ENCODE measurements at places on chromosomes 2 and 18.

- DNase-seq, result peak; percentile 85
Measured at GRCh38 chr2:20822535-20823490, at the start of gene LDAH. TSS of gene LDAH (minus strand) at chr2:20823101. CDS start at chr2:20801463, 21,638 bp downstream.

GRCh38 chr18:73283788-73284187 is 416.0 kb upstream of the NETO1 start:
- DNase-seq, result no peak

DNA sequence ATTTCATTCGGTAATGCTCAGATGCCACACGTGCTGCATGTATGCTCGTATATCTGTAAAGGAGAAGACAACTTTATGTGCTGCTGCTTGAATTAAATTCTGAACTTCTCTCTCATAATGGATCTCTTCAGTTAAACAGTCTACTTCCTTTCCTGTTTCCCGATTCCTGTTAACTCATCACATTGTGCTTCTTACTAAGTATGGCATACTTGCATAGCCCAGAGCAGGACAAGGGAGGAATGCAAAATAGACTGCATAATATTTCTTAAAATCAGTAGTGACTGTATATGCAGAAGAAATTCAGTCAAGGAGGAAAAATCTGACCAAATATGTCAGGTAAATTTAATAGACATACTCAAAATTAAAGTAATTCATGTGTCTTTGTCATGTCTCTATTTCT is 23.9 kb upstream of the LNPK start:
- DNase-seq, result no peak

DNA sequence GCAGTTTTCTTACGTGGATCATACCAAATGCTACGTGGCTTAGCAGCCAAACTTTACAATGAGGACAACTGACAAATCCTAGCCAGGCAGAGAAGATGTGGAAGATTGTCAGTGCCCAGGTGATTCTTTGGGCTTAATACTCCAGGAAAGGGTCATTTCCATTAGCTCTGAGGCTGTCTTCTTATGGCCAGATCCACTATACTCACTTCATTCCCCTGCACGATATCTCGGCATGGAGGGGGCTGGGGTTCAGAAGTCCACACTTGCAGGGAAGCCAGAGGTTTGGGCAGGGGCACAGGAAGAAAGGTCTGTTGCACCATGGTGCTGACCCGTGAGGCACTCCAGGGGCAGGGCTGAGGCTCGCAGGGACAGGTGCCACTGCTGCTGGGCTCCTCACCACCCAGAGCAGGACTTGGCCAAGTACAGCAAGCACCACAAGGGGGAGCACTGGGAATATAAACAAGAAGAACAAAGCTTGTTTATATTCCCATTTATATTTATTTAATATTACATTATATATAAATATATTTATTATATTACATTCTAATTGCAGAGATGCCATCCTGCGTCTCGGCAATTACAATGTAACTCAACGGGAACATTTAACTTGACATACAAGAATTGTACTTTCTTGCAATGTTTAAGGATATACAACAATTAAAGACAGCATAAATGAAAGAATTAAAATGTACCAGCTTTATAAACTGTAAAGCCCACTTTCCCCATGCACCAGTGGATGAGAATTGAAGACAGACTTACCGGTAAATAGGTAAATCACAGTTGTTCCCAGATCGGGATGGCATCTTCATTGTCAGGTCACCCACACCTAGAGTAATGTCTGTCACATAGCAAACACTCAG is 27.2 kb downstream of the CLUL1 start:
- DNase-seq, result peak; percentile 54

DNA sequence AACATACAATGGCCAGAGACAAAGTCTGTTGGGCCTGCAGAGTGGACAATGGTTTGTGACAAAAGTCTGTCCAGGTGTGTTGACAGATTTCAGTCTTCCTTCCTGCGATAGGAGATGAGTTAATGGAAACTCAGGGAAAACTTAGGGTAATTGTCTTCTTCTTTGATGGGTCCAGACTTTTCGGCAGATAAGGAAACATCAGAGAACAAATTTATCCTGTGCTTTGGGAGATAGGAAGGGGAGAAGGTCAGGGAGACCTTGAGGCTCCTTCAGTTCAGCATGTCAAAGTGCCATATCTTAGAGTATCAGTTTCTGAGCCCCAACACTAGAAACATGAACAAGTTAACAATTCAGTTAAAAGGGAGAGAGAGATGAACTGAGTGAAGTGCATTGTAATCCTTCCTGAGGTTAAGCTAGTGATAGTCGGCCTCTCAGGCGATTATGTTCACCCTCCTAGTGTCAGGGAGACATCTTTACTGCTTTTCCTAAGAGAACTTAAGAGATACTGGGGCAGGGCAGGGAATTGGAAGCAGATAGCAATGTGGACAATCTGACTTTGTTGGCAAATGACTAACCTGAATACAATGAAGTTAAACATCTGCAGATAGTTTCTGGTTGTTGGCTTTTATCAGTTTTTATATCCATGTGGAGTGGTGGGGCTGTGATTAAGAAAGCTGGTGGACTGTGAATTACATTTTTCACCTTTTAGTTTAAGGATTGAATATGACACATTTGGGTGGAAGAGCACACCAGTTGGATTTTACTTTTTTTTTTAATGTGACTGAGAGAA is 248.8 kb upstream of the FN1 start:
- DNase-seq, result no peak

- no peak for DNase-seq
Measured at GRCh38 chr2:151043484-151043883, 218.2 kb downstream of the RBM43 start.

- DNase-seq, result no peak
Measured at GRCh38 chr2:9052821-9053533, 49.5 kb upstream of the MBOAT2 start.

GRCh38 chr18:44876024-44876423 is 195.3 kb downstream of the SETBP1 start:
- no peak for DNase-seq

DNA sequence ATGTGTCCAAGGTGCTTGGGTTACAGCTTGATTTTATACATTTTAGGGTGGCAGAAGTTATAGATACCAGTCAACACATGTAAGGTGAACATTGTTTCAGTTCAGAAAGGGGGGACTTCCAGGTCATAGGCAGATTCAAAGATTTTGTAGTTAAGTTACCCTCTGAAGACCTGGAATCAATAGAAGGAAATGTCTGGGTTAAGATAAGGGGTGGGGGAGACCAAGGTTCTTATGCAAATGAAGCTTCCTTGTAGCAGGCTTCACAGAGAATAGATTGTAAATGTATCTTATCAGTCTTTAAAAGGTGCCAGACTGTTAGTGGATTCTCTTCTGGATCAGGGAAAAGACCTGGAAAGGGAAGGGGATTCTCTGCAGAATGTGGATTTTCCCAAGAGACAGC is 42.4 kb downstream of the BMPR2 start:
- DNase-seq, result no peak

DNA sequence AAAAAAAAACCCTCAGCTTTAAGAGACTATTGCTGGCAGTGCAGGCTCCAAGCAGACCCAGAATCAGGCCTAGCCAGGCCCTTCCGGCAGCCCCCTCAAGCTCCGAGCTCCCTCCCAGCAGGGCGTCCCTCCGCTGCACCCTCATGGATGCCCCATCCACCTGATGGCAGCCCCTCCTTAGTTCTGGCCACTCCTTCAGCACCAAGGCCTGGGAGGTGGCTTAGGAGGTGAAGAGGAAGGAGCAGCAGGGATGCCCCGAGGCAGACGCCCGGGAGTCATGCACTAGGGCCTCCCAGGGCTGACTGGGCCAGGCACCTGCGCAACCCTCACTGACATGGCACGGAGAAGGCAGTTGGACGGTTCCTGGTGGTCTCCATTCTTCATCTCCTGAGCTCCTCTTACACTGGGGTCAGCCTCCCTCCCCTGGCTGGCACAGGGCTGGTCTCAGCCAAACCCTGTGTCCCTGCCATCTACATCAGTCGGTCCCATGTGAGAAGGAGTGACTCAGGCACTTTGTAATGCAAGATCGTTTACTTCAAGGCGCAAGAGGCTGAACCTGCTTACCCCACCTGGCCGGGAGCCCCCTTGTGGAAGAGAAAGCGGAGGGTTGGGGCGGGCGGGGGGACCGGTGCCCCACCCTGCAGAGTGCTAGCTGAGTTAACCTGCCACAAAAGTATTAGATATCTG is 53.5 kb upstream of the ID2 start:
- no peak for DNase-seq

DNA sequence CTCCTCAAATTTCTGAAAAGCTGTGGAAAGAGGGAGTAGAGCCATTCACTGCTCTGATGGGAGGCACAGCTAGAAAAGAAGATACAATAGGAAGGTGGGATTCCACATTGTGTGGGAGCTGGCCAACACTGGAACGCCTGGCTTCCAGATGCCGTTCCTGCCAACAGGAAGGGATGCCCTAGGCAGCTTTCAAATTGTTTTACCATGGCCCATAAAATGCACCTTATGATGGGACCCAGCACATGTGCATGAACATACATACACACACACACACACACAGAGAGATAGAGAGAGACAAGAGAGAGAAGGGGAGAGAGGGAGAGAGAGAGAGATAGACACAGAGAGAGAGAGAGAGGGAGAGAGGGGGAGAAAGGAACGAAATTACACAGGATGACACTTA is 86.1 kb upstream of the BZW1 start:
- no peak for DNase-seq

DNA sequence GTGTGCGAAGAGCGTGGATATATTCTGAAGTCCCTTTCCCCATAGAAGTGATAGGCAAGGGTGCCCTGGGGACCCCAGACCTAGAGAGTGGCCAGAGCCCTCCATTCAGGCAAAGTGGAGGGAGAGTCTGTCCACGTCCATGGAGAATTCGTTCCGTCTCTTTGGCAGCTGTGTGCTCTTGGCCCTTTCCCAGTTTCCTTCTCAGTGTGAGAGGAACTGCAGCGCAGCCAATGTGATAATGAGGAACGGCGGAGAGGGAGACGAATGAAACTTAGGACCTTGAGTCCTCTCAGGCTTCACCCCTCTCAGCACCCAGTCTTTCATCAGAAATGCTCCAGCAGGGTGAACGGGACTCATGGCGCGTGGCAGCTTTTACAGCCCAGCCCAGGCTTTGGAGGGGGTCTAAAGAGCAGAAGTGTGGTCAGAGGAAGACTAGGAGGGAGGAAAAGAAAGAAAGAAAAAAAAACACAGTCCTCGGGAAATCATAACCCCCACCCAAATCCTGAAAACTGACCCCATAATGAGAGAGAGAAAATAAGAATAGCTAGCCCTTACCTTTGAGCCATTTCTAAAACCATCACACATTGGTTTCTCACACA is 95.0 kb upstream of the RIOK3 start:
- no peak for DNase-seq

DNA sequence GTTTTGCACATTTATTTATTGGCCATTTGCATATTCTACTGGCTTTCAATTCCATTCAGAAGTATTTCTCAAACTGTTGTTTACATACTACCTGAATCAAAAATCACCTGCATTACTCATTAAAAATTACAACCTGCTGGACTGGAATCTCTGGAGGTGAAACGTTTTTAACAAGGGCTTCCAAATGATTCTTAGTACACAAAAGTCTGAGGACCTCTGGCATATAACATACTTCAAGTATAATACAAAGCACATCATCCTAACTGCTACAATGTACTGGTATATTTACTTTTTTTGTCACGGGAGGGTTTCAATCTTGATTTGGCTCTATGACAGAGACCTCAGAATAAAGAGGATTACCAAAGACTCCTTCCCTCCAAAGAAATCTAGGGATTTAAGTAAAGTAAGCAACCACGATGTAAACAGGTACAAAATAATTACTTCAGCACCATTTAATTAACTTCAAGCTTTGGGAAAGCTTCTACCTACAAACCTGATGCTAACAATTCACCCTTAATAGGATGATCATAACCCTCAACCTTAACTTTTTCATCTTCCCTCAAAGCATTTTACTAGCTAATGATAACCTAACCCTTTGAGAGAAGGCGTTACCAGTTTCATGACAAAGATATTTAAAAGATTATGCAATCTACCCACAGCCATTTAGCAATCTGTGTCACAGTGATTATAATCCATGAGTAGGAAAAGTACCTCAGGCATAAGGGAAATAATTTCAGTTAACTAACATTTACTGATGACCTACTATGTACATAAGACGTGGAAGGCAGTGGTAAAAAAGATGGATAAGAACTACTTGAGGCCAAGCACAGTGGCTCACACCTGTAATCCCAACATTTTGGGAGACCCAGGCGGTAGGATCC is 24.7 kb downstream of the ATAD2B start:
- no peak for DNase-seq

DNA sequence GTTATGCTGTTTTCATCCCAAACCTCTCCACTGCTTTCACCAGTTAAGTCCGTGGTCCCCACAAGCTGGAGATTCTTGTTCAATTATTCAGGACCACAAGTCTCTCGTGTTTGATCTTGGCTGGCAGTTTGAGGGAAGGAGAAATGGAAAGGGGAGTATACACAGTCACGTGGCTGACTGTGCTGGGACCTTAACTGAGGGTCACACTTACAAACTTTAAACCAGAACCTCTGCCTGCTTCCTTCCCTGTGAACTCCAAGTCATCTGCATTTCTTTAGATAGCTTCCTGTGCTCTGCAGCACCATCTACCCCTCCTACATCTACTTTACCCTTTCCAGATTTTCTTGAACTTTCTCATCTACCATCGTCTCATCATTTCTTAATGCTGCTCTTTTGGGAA is 91.7 kb downstream of the ARHGEF4 start:
- no peak for DNase-seq

DNA sequence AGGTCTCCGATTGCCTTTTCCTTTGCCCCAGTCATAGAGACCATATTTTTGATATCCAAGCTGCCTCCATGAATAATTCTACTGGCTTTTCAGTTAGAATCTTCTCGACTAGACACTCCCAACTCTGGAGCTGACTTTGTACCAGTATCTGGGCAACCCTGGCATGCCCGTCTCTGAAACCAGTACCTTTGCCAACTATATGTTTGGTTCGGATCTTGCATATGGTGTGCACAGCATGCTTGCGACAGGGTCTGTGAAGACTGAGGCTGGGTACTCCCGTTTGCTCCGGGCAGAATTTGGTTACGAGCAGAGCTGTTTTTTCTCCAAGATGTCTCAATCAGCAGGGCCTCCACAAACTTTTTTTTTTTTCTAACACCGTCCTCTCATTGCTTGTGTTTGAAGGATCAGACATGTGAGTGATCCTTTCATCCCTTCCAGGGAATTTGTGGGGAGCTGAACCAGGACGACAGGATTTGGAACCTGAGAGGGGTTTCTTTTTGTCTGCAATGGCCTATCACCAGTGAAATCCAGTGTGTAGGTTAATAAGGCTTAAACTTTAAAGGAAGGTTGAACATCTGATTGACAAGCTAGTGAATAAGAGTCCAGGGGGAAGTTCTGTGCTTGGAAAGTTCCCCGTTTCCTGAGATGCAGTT is 322.3 kb downstream of the MYCN start:
- DNase-seq, result no peak

- DNase-seq, result no peak
Measured at GRCh38 chr2:98781822-98782221, 50.9 kb upstream of the MGAT4A start.

GRCh38 chr2:240914645-240915525 is 8.7 kb downstream of the CROCC2 start:
- DNase-seq, result no peak

DNA sequence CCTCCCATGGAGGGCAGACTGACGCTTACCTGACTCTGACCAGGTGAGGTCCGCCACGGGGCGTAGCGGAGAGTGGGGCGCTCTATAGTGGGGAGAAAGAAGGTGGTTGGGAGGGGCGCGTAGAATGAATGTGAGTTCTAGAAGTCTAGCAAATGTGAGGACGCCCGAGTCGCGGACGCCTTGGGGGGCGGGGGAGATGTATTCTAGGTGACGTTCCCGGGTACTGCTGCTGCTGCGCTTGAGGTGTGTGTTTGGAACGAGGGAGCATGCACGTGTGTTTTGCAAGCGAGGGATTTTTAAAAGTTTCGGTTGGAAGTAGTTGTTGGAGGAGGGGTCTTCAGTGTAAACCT is 758 bp downstream of the RIF1 start:
- peak; percentile 44 for DNase-seq

- DNase-seq, result peak; percentile 52
Measured at GRCh38 chr2:112646102-112646719, 472 bp downstream of the SLC20A1 start.

Measured in stimulated activated CD4-positive, alpha-beta T cell treated with anti-CD3 and anti-CD28 coated beads, Interleukin-4, amount 100 ng/mL, for 4 hours (primary cell).